ENCODE measurements at places on chromosomes 16 and 17. TPM values are rescaled to one million over a fixed set of nuclear protein-coding genes. Genes with fewer than 3 reads are reported as not detected.

GRCh38 chr17:68134046-68134637, 98.6 kb downstream of the KPNA2 start:
- no peak for DNase-seq

- no peak for DNase-seq
Measured at GRCh38 chr17:50274142-50274896, at the start of gene TMEM92. Gene TMEM92, plus strand, starts transcription at chr17:50274466. Its CDS starts 36 bp downstream, at chr17:50274502.

DNA sequence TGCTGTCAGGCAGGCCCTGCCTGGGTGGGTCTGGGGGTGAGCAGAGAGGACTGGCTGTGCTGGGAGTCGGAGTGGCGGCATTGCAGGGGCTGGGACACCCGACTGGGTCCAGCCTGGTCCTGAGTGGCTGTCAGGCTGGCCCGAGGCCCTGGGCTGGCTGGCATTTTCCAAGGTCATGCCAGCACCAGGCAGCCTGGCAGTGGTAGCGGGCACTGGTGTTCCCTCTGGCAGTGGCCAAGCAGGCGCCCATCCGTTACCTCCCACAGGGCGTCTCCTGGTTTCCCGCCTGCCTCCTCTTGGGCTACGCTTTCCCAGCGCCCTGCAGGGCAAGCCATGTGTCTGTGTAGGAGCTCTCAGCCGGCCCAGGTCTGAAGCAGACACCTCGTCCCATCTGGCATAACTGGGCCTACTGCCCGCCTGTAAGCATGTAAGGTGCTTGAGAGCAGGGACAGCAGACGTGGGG, 5.7 kb upstream of the PKMYT1 start:
- DNase-seq = no peak

GRCh38 chr17:71444078-71444477, 676.7 kb upstream of the SOX9 start:
- no peak for DNase-seq

- DNase-seq = no peak
Measured at GRCh38 chr16:84110527-84110926, 6.2 kb downstream of the MBTPS1 start.

DNA sequence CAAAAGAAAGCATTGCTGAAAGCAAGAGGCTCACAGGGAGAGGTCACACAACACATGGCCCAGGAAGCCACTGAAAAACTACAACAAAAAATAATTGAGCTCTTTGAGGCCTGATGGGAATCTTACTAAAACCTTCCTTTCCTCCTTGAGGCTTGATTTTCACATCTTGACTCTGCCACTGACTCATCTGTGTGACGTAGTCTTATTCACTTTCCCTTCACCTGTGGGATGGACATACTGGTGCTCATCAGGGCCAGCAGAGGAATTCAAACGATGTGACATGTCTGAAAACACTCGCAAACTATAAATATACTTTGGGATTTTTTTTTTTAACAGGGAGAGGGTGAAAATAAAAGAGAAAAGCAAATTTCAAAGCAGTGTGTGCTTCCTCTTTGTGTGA, 78.3 kb upstream of the ASIC2 start:
- DNase-seq = no peak

DNA sequence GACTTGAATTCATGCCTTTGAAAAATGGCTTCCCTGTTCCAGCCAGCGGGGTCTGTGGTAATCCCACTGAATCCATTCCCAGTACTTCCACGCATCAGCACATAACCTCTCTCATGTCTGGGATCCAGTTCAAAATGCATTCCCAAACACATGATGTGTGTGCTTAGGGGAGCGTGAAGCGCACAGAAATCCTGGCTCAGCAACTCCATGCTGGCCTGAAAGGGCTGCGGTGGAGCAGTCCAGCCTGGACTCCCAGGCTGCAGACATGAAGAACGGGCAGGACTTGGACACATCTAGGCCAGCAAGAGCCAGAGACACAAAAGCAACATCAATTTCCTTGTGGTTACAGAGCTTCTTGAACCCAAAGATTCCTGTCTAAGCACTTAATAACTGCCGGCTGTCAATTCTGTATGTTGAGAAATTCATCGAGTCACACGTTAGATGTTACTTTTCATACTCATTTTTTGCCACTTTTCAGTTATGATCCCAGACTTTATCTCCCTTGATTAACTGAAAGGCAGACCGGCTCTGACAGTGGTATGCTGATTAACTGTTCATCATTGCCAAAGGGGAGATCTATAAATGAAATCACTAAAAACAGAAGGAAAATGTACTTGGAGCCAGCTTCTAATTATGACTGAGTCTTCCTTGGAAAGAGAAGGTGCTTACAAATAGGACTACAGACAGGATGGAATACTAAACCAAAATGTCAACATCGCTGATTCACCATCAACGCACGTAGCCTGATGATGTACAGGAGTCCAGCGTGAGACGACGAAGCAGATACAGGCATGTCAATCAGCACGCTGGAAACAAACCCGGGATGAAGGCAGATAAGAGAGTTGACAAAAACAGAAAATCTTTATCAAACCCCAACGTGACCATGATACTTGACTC, 23.0 kb downstream of the NSMCE1 start:
- DNase-seq = peak; percentile 15

- peak; percentile 70 for DNase-seq
Measured at GRCh38 chr17:60641810-60642220, 35.8 kb upstream of the BCAS3 start.

- DNase-seq = peak; percentile 19
Measured at GRCh38 chr16:65059406-65059980, 62.4 kb downstream of the CDH11 start.

GRCh38 chr16:89811321-89811720, 5.1 kb downstream of the FANCA start:
- no peak for DNase-seq

- no peak for DNase-seq
Measured at GRCh38 chr17:36742267-36743000, 141.1 kb downstream of the MRM1 start.

- DNase-seq = no peak
Measured at GRCh38 chr17:27595208-27595607, 35.8 kb upstream of the LGALS9 start.

DNA sequence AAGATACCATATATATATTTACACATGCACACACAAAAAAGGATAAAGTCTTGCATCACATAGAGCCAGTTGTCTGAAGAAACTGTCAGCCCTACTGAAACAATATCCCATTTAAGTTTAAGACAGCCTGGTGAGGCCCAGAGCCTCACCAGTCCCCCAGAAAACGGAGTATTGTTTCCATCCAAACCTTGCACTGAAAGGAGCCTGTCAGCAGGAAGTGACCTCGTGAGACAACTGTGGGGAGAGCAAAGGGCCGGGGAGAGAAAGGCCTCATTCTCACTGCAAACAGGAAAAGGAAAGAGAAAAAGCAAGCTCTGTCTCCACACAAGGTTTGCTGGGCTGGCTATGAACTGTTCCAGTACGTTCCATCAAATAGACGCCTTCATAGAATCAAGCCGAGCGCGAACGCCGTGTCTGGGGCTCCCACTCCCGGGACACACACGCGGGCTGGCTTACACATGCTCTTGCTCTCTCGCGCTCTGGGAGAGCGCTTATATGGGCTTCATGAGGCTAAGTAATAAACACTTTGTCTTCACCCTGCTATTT, 44.4 kb upstream of the ZFHX3 start:
- DNase-seq = peak; percentile 29

DNA sequence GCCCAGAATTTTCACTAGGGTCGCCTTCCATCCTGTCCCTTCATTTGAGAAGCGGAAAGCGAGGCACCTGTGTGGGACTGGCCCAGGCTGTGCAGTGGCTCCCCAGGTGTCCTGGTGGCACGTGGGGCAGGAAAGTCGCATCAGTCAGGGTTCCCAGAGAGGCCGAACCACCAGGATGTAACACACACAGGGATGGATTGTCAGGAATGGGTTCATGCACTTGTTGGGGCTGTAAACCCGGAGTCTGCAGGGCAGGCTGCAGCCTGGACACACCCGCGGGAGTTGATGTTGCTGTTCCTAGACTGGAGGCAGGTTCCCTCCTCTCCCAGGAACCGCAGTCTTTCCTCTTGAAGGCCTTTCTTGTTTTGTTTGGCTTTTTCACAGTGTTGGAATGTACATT, 30.7 kb upstream of the RPTOR start:
- peak; percentile 45 for DNase-seq

- DNase-seq = no peak
Measured at GRCh38 chr16:56736476-56736875, 6.5 kb downstream of the NUP93 start.

- no peak for DNase-seq
Measured at GRCh38 chr16:53704445-53704813, 473 bp downstream of the FTO start.

DNA sequence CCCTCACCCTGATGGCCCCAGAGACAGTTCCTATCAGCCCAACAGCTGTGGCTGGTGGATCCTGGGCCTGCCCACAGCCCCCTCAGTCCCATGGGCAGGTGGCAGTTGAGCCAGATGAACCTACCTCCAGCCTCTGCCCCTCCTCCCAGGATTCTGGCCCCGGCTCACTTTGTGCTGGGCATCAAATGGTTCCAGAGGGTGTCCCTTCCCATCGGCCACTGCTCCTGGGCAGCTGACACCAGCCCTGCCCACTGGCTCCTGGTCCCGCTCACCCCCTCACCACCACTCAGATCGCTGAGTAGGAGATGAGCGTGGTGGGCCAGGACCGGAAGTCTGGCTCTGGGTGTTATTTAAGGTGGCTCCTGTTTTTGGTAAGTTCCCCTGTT, 2.0 kb downstream of the TTYH2 start:
- no peak for DNase-seq

- no peak for DNase-seq
Measured at GRCh38 chr16:69880640-69881133, 70.4 kb upstream of the CLEC18A start.

- no peak for DNase-seq
Measured at GRCh38 chr16:3496386-3496785, 1.1 kb upstream of the C16orf90 start.

- DNase-seq = no peak
Measured at GRCh38 chr16:1349951-1350350, 1.7 kb downstream of the TSR3 start.

GRCh38 chr16:5466551-5466950, 369.0 kb upstream of the EEF2KMT start:
- DNase-seq = no peak

GRCh38 chr17:72102366-72102765, 18.5 kb upstream of the SOX9 start:
- DNase-seq = no peak

DNA sequence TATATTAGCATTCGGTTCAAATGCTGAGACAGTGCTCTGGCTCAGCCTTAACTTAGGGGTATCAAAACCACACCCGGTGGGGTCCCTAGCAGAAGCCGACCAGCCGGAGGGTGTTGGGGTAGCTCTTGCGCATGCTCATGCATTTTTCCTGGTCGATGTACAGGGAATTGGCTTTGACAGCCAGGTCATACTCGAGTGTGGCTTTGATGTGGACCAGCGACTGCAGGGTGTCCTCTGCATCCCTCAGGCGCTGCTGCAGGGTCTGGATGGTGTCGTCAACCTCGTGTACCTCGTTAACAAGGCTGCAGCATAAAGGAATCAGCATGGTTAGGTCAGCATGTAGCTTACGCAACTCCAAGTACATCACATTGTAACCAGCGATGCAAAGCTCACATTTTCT, 37.5 kb downstream of the TEKT3 start:
- no peak for DNase-seq

- DNase-seq = no peak
Measured at GRCh38 chr16:27483624-27484023, 66.1 kb downstream of the GTF3C1 start.

GRCh38 chr16:27665881-27666280, 115.9 kb downstream of the KATNIP start:
- DNase-seq = no peak

- DNase-seq = peak; percentile 71
Measured at GRCh38 chr17:62109378-62109902, 44.4 kb upstream of the MED13 start.

DNA sequence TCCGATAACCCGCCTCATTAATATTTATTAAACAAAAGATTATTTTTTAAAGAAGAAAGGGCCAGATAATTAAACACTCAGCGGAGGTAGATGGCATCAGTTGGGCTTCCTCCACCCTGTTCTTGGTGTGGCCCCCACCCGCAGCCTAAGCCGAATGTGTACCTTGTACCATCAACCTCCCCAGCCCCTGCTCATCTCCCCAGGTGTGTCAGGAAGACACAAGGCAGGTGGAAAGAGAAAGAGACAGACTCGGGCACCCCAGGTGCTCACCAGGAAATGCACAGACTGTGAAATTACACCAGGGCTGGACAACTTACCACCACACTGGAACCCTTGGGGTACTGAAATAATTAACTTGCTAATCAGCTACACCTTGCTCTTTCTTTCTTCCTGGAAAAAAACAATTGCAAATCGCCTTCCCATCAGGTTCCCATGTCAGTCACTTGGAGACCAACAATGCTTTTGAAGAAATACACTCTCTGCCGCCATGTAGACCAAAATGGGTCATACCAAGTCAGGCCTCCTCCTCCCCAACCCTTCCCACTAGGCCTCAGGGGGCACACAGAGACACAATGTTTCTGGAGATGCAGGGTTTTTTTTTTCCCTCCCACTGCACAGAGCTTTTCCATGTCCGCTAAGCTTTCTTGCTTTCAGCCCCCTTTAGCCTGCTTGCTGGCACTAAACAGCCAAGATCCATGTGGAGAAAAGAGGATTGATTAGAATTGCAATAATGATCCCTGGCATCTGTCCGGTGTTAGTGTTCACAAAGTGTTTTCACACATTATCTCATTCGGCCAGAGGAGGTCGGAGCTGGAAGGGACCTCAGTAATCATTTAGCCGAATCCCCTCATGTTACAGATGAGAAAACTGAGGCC, 8.6 kb upstream of the LHX1 start:
- no peak for DNase-seq

LRRC37A2 gene
- 1.7 TPM for total RNA-seq

G6PC1 gene
- total RNA-seq = not detected

MT2A gene
- total RNA-seq = 715 TPM

CNGB1 gene
- total RNA-seq = not detected

ERN2 gene
- total RNA-seq = not detected

MMP25 gene
- total RNA-seq = under 0.01 TPM

KRT20 gene
- total RNA-seq = not detected

ALOX12 gene
- total RNA-seq = not detected

TPPP3 gene
- 0.29 TPM for total RNA-seq

WNT3 gene
- 0.96 TPM for total RNA-seq

Measured in RPMI7951 (cell line).